ENCODE measurements at places on chromosomes 7 and 10.
A peak's percentile ranks its signal among the peaks of the same experiment; 100 is the strongest.

GRCh38 chr10:130998046-130998435, 313.5 kb downstream of the TCERG1L start:
- no peak for DNase-seq

DNA sequence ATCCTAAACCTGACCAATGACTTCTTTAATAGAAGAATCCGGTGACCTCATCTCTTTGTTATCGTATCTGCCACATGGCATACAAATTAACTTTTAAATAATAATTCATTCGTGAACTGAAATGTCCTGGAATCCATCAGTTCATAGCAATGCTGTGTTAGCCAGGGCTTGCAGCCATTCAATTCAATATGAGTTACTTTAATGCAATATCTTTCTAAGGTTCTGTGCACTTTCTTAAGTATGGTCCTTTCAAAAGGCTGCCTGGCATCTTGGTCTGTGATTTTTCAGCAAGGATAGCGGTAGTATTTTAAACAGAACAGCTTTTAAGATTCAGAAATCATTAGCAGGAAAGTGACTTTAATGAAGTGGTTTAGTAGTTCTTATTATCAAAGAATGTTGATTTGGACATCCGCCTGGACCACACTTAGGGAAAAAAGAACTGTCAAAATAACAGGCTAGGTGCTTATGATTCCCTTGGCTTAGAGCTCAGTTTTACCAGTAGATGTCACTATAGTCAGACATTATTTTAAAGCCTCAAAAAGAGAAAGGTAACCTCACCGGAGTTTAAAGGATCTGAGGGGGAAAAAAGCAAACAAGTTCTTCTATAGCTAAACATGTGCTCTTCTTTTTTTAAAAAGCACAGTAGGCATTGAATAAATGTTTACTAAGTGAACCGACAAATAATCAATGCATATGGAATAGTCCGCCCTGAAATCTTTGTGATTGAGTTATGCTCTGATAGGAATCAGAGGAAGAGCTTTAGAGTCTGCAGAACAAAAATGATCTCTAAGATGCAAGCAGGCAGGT, 22.7 kb downstream of the SLC35G1 start:
- DNase-seq, result peak; percentile 28

GRCh38 chr10:86310702-86311101, 55.9 kb downstream of the GRID1 start:
- DNase-seq, result no peak

DNA sequence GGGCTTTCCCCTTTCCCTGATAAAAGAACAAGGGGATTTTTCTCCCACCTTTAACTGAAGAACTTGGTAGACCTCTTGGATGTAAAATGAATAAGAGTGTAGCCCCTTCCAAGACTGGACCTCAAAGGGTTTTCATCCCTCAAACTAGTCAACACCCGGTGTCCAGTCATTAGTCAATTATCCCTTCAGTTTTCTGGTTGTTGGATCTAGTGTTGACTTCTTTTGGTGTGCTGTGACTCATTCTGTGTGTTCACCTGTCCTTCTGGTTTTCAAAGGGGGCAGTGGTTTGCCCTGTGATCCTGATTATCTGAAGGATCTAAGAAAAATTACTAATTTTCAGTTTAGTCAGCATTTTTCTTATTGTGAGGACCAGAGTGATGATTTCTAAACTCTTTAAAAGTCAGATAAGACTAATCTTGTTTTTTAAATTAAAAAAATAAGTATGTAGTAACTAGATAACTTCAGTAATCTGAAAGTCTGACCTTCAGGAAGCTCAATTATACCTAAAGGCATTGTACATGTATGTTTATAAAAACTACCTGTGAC, 583.5 kb downstream of the CNTNAP2 start:
- DNase-seq, result peak; percentile 17

- DNase-seq, result no peak
Measured at GRCh38 chr10:21203473-21204107, 306.5 kb upstream of the NEBL start.

- no peak for DNase-seq
Measured at GRCh38 chr7:131502810-131503508, 53.5 kb downstream of the PODXL start.

GRCh38 chr10:86293396-86293791, 73.2 kb downstream of the GRID1 start:
- no peak for DNase-seq

- DNase-seq, result no peak
Measured at GRCh38 chr10:24569828-24570657, 153.6 kb downstream of the ARHGAP21 start.

DNA sequence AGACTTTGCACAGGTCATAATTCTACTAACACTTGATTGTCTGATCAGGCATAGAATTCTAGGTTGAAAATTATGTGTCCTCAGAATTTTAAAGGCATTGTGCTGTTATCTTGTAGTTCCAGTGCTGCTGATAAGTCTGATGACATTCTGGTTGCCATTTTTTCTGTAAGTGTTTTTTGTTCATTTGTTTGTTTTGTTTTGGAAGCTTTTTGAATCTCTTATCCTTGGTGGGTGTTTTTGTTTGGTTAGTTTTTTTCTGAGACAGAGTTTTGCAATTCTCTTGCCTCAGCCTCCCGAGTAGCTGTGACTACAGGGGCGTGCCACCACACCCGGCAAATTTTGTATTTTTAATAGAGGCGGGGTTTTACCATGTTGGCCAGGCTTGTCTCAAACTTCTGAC, 178.9 kb downstream of the CCDC71L start:
- no peak for DNase-seq

Data from NCI-H2081 (cell line).